ENCODE measurements at places on chromosomes 5 and 9. TPM values are rescaled to one million over a fixed set of nuclear protein-coding genes. Genes with fewer than 3 reads are reported as not detected.

The OGN gene
- total RNA-seq = not detected

The MARCHF6 gene
- total RNA-seq = 82.7 TPM

The ALDH7A1 gene
- 16.9 TPM for total RNA-seq

DNA sequence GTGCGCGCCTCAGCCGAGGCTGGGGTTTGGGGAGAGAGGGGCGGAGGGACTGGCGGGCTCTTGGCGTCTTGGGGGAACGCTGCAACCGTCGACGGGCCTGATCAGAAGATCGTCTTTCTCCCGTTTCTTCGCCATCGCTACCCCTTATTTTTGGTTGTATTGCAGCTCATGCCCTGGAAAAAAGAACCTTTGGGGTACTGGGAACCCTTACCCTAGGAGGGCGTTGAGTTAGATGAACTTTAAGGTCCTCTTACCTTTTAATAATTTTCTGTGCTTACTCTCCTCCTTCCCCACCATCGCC lies 719 bp downstream of the PAIP2 start:
- no peak for DNase-seq

GRCh38 chr5:119218830-119219782 lies 136.7 kb upstream of the TNFAIP8 start:
- DNase-seq = no peak

The CHSY3 gene
- not detected for total RNA-seq

- peak; percentile 1 for DNase-seq
Measured at GRCh38 chr5:118611332-118611945, 376.9 kb downstream of the DTWD2 start.

The CCL27 gene
- not detected for total RNA-seq

GRCh38 chr9:34611811-34612787 lies at the start of gene RPP25L:
RPP25L (minus strand) TSS chr9:34612097; CDS start chr9:34611296, 801 bp downstream.
- DNase-seq = peak; percentile 91

- no peak for DNase-seq
Measured at GRCh38 chr9:99749641-99750040, 72.0 kb upstream of the NR4A3 start.

GRCh38 chr9:92176800-92177185 lies 61.6 kb upstream of the SPTLC1 start:
- no peak for DNase-seq

- DNase-seq = no peak
Measured at GRCh38 chr9:95176755-95177319, 140.7 kb downstream of the FANCC start.

The FSD1L gene
- total RNA-seq = 3.0 TPM

DNA sequence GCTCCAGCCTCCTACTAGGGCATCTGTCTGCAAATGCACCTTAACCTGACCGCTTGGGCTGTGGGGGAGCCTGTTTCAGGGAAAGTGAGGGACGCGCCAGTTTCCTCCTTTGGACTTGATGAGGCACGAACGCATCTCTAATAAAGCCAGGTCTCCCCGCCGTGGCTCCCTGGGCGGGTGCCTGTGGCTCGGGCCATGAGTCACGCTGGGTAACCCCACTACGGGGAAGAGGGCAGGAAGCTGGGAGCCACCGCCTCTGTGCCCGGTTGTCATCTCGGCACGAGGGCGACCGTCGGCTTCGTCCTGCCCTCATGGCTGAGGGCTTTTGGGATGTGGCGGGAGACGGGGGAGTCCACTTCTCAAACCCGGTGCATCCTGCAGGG lies 12.1 kb downstream of the NOTCH1 start:
- DNase-seq = peak; percentile 81

- DNase-seq = no peak
Measured at GRCh38 chr9:8652255-8652654, 852.7 kb upstream of the DMAC1 start.

DNA sequence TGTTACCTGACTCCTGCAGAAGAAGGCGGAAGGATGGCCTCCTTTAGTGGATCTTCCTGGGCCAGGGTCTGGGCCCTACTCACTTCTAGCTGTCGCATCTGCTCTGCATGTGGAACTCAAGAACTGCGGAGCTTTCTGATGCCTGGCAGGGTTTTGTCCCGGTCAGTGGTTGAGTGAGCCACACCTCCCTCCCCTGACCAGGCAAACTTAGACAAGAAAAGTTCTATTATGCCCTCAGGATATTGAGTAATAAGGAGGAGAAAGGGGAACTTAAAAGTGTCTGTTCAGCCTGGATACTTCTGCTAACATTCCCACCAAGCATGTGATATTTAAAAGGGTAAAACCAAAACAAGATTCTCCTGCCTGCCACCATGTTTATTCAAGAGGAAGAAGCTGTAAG lies at the start of gene FYB1:
Gene FYB1, minus strand, starts transcription at position 127 of the 400 bp plus-strand sequence. CDS start 16,603 bp downstream, outside the sequence.
- DNase-seq = no peak

- no peak for DNase-seq
Measured at GRCh38 chr5:169354263-169354662, 53.3 kb upstream of the SLIT3 start.
